IMR-90 (cell line): ENCODE measurements at places on chromosomes 5 and 9. TPM values are rescaled to one million over a fixed set of nuclear protein-coding genes. Genes with fewer than 3 reads are reported as not detected.

Gene NIM1K
- 0.54 and 0.56 TPM in 2 replicates for total RNA-seq

DNA sequence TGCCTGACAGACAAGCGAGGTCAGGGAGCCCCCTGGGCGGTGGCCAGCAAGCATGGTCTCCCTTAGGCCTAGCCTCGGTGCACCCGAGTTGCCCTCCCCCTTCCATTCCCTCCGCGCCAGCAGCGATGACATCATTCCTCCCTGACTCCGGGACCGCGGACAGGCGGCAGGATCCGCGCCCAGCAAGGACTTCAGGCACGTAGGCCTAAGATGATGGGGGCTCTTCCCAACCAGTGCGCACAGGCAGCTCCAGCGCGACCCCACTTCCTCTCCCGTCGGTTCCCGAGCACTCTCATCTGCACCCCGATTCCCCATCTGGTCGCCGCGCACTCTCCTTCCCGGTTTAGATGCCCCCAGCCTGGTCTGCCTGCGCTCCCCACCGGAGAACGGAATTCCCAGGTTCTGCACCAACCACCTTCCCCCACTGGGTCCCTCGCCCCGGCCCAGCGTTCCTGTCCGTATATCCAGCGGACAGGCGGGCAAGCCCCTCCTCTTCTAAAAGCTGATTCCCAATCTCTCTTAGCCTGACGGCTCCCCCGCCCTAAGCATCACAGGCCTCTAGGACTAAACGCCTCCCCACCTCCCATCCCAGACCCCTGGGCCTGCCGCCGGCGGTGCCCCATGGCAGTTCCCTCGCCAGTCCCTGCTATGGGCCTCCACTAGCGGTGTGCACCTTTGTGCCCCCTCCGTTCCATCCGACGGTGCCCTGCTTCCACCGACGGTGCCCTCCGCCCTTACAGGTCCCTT lies 931 bp downstream of the FAM219A start:
- H3K4me1 ChIP-seq, result peaks cover 5% of the 10 kb centered on the region
- H3K36me3 ChIP-seq, result no peaks in the 10 kb centered on the region
- peak overlapping the region; percentile 70 for H3K4me3 ChIP-seq
- H3K27ac ChIP-seq, result peak overlapping the region; percentile 84
- DNase-seq, result peak; percentile 77

Gene LSM11
- total RNA-seq, result 3.0 and 3.9 TPM in 2 replicates

Gene CSF2
- not detected in 2 replicates for total RNA-seq

GRCh38 chr9:136202454-136203407 lies 2.2 kb downstream of the LHX3 start:
- no peak for DNase-seq
- H3K36me3 ChIP-seq, result no peaks in the 10 kb centered on the region
- H3K4me3 ChIP-seq, result no peak overlapping the region
- H3K4me1 ChIP-seq, result no peaks in the 10 kb centered on the region

GRCh38 chr9:123338710-123339665 lies 17.0 kb upstream of the CRB2 start:
- H3K36me3 ChIP-seq, result no peaks in the 10 kb centered on the region
- peaks cover 6% of the 10 kb centered on the region for H3K27me3 ChIP-seq
- H3K27ac ChIP-seq, result no peak overlapping the region
- no peak overlapping the region for H3K4me3 ChIP-seq
- H3K4me1 ChIP-seq, result peaks cover 4% of the 10 kb centered on the region; the same call in 1 of the 2 replicates
- no peak for DNase-seq

- H3K4me1 ChIP-seq, result peaks cover 18% of the 10 kb centered on the region; the same call in 1 of the 2 replicates
- H3K36me3 ChIP-seq, result no peaks in the 10 kb centered on the region
- H3K4me3 ChIP-seq, result no peak overlapping the region
- H3K27me3 ChIP-seq, result no peaks in the 10 kb centered on the region
Measured at GRCh38 chr9:129348890-129349664, 171.0 kb upstream of the IER5L start.

DNA sequence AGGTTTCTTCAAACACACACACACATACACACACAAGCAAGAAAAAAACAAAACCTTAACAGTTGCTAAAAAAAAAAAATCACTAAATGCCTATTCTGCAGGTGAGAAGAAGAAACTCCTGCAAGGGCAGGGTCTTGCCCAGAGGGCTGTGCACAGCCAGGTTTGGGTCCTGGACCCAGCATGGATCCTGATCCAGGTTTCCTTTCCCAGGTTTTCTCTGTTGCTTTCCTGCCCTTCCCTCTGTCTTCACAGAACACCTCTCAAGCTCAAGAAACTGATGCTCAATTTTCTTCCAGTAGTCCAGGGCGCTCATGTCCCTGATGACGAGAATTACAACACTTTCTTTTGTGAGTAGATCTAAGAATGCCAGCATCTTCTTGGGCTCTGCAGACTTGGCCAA lies 136.6 kb downstream of the PAX5 start:
- H3K36me3 ChIP-seq, result no peaks in the 10 kb centered on the region
- no peak for DNase-seq
- no peak overlapping the region for H3K27ac ChIP-seq
- H3K4me3 ChIP-seq, result no peak overlapping the region
- H3K27me3 ChIP-seq, result peaks cover 47% of the 10 kb centered on the region

DNA sequence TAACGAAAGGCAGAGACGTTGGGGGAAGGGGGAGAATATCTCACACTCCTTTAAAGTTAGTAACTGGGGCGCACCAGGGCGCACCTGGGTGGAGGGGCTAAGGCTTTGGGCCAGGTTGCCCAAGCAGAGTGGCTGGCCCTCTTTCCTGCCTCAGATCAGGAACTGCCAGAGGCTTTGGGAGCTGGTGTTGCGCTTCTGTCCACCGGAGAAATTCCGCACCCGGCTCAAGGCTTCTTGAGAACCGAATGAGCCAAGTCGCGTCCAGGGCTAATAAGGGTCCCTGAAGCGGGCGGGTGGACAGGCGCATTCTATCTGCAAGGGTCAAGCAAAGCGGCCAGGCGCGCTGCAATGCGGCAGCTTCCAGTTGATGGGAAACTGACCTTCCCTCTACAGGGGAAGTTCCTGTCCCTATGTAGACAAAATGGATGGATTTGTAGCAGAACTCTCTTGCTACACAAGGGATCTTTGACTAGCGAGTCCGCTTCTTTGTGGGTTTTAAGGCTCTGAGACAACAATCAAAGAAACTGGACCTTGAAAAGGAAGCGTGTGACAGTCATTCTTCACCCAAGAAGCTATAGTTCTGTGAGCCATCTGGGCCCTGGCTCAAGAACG lies 5.5 kb downstream of the PAX5 start:
- H3K36me3 ChIP-seq, result no peaks in the 10 kb centered on the region
- peaks cover 97% of the 10 kb centered on the region for H3K27me3 ChIP-seq
- H3K4me3 ChIP-seq, result no peak overlapping the region
- peaks cover 3% of the 10 kb centered on the region; the same call in 1 of the 2 replicates for H3K4me1 ChIP-seq

DNA sequence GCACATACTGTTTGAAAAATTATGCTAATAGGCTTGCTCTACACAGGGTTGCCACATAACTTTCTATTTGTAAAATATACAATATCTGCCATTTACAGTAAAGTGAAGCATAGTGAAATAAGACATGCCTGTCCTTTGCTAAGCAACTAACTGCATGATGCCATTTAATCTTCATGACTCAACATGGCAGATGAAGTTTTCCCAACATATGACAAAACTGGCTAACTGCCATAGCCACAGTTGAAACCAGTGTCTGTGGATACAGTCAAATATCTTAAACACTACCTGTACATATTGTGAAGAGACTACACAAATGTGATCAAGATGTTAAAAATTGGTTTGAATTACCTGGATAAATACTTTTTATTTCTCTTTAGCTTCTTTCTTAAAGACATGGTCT lies 3.1 kb upstream of the DMAC1 start:
- no peak overlapping the region for H3K4me3 ChIP-seq
- peaks cover 4% of the 10 kb centered on the region; the same call in 1 of the 2 replicates for H3K4me1 ChIP-seq
- no peaks in the 10 kb centered on the region for H3K27me3 ChIP-seq
- no peak overlapping the region for H3K27ac ChIP-seq
- peaks cover 2% of the 10 kb centered on the region; the same call in 1 of the 2 replicates for H3K36me3 ChIP-seq

Gene DAB2IP
- 5.6 and 6.1 TPM in 2 replicates for total RNA-seq

GRCh38 chr5:28403846-28404245 lies 1365.5 kb upstream of the CDH9 start:
- H3K36me3 ChIP-seq, result no peaks in the 10 kb centered on the region
- no peak for DNase-seq
- H3K27me3 ChIP-seq, result no peaks in the 10 kb centered on the region
- no peaks in the 10 kb centered on the region for H3K4me1 ChIP-seq

Gene PTGES
- total RNA-seq, result 2.8 and 3.2 TPM in 2 replicates

Gene TSSK1B
- total RNA-seq, result under 0.01 and 0.18 TPM in 2 replicates

- H3K4me3 ChIP-seq, result no peak overlapping the region
- H3K36me3 ChIP-seq, result peaks cover 18% of the 10 kb centered on the region
- peak overlapping the region; percentile 91 for H3K27ac ChIP-seq
- H3K4me1 ChIP-seq, result peaks cover 59% of the 10 kb centered on the region
- H3K27me3 ChIP-seq, result no peaks in the 10 kb centered on the region
- peak; percentile 98 for DNase-seq
Measured at GRCh38 chr5:172901012-172901780, 58.0 kb upstream of the RPL26L1 start.

- peaks cover 2% of the 10 kb centered on the region for H3K27me3 ChIP-seq
- DNase-seq, result peak; percentile 71
- H3K4me1 ChIP-seq, result peaks cover 7% of the 10 kb centered on the region
- H3K4me3 ChIP-seq, result no peak overlapping the region
- H3K36me3 ChIP-seq, result no peaks in the 10 kb centered on the region
Measured at GRCh38 chr5:32462618-32463017, 18.1 kb upstream of the ZFR start.

GRCh38 chr5:119072496-119072895 lies 1.6 kb downstream of the DMXL1 start:
- no peak for DNase-seq
- H3K4me3 ChIP-seq, result no peak overlapping the region; the same call in 1 of the 2 replicates
- H3K4me1 ChIP-seq, result no peaks in the 10 kb centered on the region
- H3K36me3 ChIP-seq, result no peaks in the 10 kb centered on the region

Gene SLC25A51
- 63.0 and 81.6 TPM in 2 replicates for total RNA-seq

DNA sequence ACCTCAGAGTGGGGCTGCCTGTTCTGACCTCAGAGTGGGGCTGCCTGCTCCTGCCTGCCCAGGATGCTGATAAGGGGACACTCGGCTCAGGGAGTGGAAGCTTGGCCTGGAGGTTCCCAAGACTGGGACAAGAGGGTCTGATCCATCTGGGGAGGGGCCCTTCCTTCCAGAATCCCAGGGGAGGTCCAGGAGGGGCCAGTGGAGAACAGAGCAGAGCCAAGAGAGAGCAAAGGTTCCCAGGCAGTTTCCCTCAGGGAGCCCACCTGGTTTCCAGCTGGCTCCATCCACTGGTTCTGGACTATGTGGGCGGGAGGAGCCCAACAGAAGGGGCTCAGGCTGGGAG lies 49.1 kb upstream of the RNU6ATAC start:
- H3K36me3 ChIP-seq, result no peaks in the 10 kb centered on the region
- H3K27ac ChIP-seq, result peak overlapping the region; percentile 99; the same call in 1 of the 2 replicates
- H3K4me1 ChIP-seq, result peaks cover 33% of the 10 kb centered on the region
- H3K4me3 ChIP-seq, result no peak overlapping the region
- DNase-seq, result no peak
- peaks cover 2% of the 10 kb centered on the region; the same call in 1 of the 2 replicates for H3K27me3 ChIP-seq

- DNase-seq, result no peak
- no peak overlapping the region for H3K4me3 ChIP-seq
- peaks cover 2% of the 10 kb centered on the region for H3K4me1 ChIP-seq
Measured at GRCh38 chr5:173901705-173902104, 13.6 kb downstream of the CPEB4 start.

- H3K4me1 ChIP-seq, result peaks cover 15% of the 10 kb centered on the region
- no peak overlapping the region for H3K4me3 ChIP-seq
- DNase-seq, result no peak
Measured at GRCh38 chr5:411728-412127, 31.2 kb upstream of the EXOC3 start.

Gene AGXT2
- not detected in 2 replicates for total RNA-seq

GRCh38 chr5:124963236-124963919 lies 216.9 kb upstream of the ZNF608 start:
- peaks cover 8% of the 10 kb centered on the region for H3K4me1 ChIP-seq
- H3K36me3 ChIP-seq, result no peaks in the 10 kb centered on the region
- no peaks in the 10 kb centered on the region for H3K27me3 ChIP-seq

Gene PCDHB10
- total RNA-seq, result under 0.01 and 0.18 TPM in 2 replicates

- no peak overlapping the region for H3K4me3 ChIP-seq
- H3K36me3 ChIP-seq, result no peaks in the 10 kb centered on the region
- no peak overlapping the region for H3K27ac ChIP-seq
- H3K4me1 ChIP-seq, result no peaks in the 10 kb centered on the region
- no peaks in the 10 kb centered on the region for H3K27me3 ChIP-seq
- no peak for DNase-seq
Measured at GRCh38 chr5:137090151-137090550, 409.0 kb downstream of the SPOCK1 start.

DNA sequence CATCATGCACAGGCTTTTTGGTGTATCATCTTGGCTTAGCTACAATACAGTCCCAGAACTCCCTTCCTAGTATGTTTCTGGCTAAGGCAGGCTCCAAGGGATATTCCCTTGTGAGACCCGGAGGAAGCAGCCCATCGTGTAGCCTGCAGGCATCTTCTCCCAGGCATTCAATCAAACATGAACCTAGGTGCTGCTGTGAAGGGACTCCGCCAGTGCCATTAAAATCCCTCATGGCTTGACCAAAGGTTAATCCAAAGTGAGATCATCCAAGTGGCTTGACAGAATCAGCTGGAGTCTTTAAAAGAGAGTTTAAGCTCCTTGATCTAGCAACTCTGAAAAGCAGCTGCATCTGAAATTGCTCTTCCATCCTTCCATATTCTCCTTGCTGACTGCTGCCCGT lies 333.9 kb downstream of the DIRAS2 start:
- no peaks in the 10 kb centered on the region for H3K4me1 ChIP-seq
- no peaks in the 10 kb centered on the region; the same call in 1 of the 2 replicates for H3K27me3 ChIP-seq
- H3K4me3 ChIP-seq, result no peak overlapping the region

GRCh38 chr9:91178281-91179236 lies 183.2 kb downstream of the AUH start:
- DNase-seq, result no peak
- H3K4me3 ChIP-seq, result no peak overlapping the region
- H3K4me1 ChIP-seq, result peaks cover 10% of the 10 kb centered on the region
- H3K27ac ChIP-seq, result peak overlapping the region; percentile 62

Gene SLC36A3
- total RNA-seq, result not detected in 2 replicates

DNA sequence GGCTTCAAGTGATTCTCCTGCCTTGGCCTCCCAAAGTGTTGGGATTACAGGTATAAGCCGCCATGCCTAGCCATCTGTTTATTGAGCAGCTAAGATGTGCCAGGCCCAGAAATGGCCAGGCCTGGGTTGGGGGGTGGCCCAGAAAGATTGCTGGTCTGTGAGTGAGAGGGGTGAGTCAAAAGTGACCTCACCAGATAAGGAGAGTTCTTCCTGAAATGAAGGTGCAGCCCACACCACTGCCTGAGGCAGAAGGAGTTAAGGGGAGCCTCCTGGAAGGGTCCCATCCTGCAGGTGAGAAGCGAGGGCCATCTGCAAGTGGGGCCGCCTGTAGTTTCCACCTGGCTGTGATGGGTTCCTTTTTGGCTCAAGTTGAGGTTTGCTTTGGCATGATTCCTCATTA lies 96.9 kb upstream of the KLF4 start:
- no peak overlapping the region for H3K4me3 ChIP-seq
- no peaks in the 10 kb centered on the region for H3K4me1 ChIP-seq
- peaks cover 9% of the 10 kb centered on the region for H3K27me3 ChIP-seq

GRCh38 chr5:74130155-74130897 lies 504.3 kb downstream of the ARHGEF28 start:
- no peaks in the 10 kb centered on the region for H3K36me3 ChIP-seq
- no peak for DNase-seq
- H3K4me3 ChIP-seq, result no peak overlapping the region
- H3K4me1 ChIP-seq, result no peaks in the 10 kb centered on the region; the same call in none of the 2 replicates
- no peak overlapping the region for H3K27ac ChIP-seq
- H3K27me3 ChIP-seq, result peaks cover 4% of the 10 kb centered on the region
